SJSA1 (cell line): ENCODE measurements at places on chromosomes 1 and 21. TPM values are rescaled to one million over a fixed set of nuclear protein-coding genes. Genes with fewer than 3 reads are reported as not detected.
A peak's percentile ranks its signal among the peaks of the same experiment; 100 is the strongest.

- DNase-seq = no peak
Measured at GRCh38 chr21:37800057-37800455, 116.2 kb downstream of the KCNJ6 start.

The LEFTY1 gene
- total RNA-seq = not detected in 2 replicates

GRCh38 chr1:61842863-61843514 lies 100.7 kb downstream of the PATJ start:
- DNase-seq = no peak

GRCh38 chr21:35102488-35103371 lies 53.6 kb upstream of the RUNX1 start:
- DNase-seq = no peak

DNA sequence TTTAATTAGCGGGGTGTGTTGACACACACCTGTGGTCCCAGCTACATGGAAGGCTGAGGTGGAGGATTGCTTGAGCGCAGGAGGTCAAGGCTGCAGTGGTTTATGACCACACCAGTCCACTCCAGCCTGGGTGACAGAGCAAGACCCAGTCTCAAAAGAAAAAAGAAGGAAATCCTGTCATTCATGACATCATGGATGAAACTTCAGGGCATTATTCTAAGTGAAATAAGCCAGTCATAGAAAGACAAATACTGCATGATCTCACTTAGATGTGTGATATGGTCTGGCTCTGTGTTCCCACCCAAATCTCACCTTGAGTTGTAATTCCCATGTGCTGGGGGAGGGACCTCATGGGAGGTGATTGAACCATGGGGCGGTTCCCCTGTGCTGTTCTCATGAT lies 82.6 kb downstream of the MT1HL1 start:
- DNase-seq = no peak

The SPRR4 gene
- total RNA-seq = not detected in 2 replicates

The NBPF20 gene
- total RNA-seq = 1.1 and 1.3 TPM in 2 replicates

DNA sequence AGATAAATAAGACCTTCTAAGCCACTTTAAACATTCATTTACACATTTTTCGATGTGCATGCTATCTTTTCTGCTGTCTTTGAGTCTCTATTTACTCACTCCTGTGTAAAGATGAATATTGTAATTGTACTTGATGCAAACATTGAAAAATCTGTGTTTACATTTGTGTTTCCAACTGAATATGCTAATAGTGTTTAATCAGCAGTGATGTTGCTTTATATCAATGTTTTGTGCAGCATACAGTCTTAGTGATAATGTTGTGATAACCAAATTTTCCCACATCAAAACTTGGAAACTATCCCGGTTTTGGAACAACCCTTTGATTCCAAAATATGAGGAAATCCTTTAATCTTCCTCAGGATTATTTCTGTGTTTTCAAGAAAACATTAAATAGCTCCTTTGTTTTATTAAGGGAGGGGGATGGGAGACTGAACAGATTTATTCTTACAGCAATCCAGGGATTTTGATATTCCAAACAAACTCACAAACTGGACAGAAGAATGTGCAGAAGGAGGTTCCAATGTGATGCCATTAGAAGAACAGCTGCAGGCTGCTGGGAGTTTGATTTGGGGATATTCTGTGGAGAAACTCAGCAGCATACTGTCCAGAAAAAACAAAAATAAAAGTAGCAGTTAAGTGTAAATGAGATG lies 248.0 kb downstream of the S1PR1 start:
- DNase-seq = no peak

GRCh38 chr1:66055092-66055491 lies 262.4 kb downstream of the PDE4B start:
- no peak for DNase-seq

DNA sequence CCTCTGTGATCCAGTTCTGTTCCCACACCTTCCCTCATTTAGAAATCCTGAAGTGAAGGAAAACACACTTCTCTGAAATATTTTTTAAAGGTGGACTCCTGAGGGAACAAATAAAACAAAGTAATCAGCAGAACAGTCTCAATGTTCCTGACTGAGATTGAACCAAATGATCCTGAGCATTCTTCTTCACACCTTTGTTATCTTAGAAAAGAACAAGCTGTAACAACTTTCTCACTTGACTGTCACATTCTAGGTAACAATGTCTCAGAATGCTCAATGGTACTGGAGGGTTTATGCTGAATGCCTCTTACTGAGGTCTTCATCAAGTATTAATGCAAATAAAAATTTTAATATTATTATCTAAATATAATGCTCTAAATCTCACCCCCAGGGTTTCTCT lies 40.4 kb upstream of the RGS2 start:
- no peak for DNase-seq

The ADAMTS4 gene
- total RNA-seq = not detected in 2 replicates

GRCh38 chr1:222931023-222931422 lies 116.2 kb downstream of the DISP1 start:
- DNase-seq = no peak

The TNFSF4 gene
- 0.16 and 0.24 TPM in 2 replicates for total RNA-seq

DNA sequence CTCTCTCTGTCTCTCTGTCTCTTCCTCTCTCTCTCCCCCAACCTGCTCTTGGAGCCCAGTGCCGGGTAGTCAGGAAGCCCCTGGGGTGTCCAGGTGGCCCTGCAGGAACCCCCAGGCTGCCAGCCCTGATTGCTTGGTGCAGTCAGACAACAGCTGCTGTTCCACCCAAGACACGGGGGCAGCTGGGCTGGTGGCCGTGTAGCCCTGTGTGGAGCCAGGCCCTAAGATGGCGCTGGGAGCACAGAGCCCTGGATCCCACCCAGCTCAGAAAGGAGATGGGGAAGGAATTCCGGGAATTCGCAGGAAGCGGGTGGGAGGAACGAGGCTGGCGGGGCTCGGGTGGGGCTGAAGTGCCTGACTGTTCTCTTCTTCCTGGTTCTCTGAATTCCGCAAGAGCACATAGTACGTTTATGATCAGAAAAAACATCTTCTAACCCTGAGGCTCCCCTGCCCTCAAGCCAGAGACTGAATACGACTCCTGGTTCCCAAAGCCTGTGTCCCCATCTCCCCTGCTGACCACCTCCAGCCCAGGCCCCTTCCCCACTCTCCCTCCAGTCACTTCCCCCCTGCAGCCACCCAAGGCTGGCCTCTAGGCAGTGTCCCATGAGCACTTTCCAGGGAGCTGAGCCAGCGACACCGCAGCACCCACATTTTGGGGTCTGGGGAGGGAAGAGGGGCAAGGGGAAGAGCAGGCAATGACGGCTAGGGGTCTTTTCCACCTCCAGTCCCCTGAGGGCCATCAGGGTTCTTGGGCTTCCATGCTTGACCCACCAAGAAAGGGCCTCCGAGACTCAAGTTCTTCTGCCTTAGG lies 55.0 kb downstream of the WNT9A start:
- DNase-seq = peak; percentile 58

- no peak for DNase-seq
Measured at GRCh38 chr21:29145852-29146453, 15.5 kb downstream of the MAP3K7CL start.

The ARMH1 gene
- not detected in 2 replicates for total RNA-seq

DNA sequence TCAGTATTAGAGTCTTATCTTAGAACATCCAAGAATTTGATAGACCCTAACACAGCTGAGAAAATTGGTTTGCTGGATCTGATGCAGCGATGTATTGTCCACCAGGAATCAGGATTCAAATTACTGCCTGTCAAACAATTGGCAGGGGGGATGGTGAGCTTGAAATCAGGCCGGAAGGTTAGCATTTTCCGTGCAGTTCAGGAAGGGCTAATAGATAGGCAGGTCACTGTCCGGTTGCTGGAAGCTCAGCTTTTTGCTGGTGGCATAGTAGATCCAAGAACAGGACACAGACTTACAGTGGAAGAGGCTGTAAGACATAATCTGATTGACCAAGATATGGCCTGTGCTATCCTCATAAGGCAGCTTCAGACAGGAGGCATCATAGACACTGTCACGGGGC lies 127.2 kb downstream of the MACF1 start:
- DNase-seq = no peak

- DNase-seq = no peak
Measured at GRCh38 chr1:232468249-232468648, 161.7 kb downstream of the SIPA1L2 start.

The SGIP1 gene
- total RNA-seq = 0.41 and 2.8 TPM in 2 replicates

DNA sequence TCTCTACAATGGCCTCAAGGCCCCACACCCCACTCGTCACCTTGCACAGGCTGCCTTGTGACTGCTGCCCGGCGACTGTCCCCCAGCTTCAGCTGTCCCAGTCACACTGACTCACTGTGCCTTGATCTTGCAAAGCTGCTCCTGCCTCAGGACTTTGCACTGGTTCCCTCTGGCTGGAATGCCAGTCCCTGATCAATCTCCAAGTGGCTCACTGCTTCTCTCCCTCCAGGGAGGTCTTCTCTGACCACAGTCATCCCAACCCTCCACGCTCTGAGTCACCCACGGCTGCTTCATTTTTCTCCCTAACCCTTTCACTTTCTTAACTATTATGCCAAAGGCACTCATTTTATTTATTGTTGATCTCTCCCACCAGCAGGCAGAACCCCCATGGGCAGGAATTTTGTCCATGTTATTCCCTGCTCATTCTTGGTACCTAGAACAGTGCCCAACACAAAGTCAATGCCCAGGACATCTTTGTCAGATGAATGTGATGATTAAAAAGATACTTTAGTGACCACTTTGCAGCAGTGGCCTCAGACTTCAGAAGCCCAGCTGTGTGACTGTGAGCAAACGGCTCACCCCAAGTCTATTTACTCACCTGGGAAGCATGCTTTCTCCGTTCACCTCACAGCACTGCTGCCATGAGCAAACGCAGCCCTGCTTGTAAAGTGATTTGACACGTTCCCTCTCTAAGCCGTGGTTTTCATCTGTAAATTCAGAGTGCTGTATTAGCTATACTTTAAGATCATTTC lies 53.4 kb downstream of the ZBTB18 start:
- DNase-seq = peak; percentile 97

DNA sequence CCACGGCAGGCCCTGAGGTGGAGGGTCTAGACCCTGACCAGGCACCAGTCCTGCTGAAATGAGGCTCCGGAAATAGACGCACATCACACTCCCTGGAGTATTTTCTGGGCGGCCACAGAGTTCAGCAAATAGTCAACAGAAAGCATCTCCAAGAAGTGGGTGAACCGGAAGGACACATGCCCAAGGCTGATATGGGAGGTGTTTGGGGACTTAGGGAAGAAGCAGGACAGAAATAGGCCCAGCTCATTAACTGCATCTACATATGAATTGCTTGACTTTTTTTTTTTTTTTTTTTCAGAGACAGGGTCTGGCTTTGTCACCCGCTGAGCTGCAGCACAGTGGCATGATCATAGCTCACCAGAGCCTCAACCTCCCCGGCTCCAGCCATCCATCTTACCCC lies 36.5 kb upstream of the GPR157 start:
- no peak for DNase-seq

- DNase-seq = no peak
Measured at GRCh38 chr1:83766241-83766691, 232.7 kb downstream of the TTLL7 start.

DNA sequence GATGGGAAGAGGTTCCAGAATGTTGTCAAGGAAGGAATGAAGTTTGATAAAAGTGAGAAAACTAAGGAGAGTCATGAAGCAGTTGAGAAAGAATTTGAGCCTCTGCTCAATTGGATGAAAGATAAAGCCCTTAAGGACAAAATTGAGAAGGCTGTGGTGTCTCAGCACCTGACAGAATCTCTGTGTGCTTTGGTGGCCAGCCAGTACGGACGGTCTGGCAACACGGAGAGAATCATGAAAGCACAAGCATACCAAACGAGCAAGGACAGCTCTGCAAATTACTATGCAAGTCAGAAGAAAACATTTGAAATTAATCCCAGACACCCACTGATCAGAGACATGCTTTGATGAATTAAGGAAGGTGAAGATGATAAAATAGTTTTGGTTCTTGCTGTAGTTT lies 142.8 kb downstream of the CDC7 start:
- DNase-seq = no peak

The RBP7 gene
- total RNA-seq = 0.38 and 8.1 TPM in 2 replicates

The MROH9 gene
- total RNA-seq = not detected in 2 replicates

The SLC44A5 gene
- total RNA-seq = 0.05 TPM in 1 of 2 replicates, not detected in the other

- no peak for DNase-seq
Measured at GRCh38 chr1:210231846-210232510, 618 bp upstream of the SERTAD4 start.

The GBP5 gene
- total RNA-seq = 6.4 and 10.4 TPM in 2 replicates

The SORT1 gene
- total RNA-seq = 7.7 and 11.2 TPM in 2 replicates

The SPATA46 gene
- total RNA-seq = not detected in 2 replicates
